Brain pericyte (primary cell): ENCODE measurements at places on chromosomes 1 and 21.

- DNase-seq, result no peak
Observed at GRCh38 chr1:184352776-184353175, 34.1 kb upstream of the C1orf21 start.

- no peak for DNase-seq
Observed at GRCh38 chr1:51276286-51276685, 40.2 kb downstream of the RNF11 start.

DNA sequence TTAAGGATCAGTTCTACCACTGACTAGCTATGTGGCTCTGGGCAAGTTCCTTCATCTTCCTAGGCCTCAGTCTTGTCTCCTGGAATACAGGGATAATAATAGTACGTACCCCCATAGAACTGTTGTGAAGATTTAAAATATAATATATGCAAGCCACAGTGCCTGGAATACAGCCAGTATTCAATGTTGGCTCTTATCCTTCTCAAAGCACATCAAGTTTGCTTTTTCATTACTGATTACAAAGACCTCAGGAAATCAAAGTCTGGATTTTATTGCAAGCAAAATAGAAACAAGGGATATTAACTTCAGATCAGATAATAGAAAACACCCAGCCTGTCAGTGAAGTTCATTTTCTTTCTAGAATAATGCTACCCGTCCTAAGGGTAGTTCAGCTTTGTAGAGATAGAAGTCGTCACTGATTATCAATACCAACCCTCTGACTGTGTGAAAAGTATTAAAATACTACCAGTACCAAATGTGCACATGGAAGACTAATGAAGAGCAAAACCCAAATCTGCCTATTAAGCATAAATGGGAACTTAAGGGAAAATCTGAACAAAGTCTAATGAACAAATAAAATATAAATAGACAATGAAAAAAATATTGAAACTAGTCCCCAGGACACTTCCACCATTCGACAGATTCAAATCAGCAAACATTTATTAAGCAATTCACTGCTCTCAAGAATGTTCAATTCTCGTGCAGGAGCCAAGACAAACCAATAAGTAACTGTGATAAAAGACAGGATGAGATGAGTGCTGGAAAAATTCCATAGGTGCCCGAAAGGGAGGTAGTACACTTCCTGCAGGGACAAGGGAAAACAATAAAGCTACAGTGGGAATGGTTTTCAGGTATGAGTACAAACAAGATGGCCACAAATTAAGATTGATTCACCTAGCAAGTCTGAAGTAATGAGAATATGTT, 206.2 kb downstream of the SMYD3 start:
- no peak for DNase-seq

- no peak for DNase-seq
Observed at GRCh38 chr1:107545056-107545577, 404.3 kb downstream of the NTNG1 start.

DNA sequence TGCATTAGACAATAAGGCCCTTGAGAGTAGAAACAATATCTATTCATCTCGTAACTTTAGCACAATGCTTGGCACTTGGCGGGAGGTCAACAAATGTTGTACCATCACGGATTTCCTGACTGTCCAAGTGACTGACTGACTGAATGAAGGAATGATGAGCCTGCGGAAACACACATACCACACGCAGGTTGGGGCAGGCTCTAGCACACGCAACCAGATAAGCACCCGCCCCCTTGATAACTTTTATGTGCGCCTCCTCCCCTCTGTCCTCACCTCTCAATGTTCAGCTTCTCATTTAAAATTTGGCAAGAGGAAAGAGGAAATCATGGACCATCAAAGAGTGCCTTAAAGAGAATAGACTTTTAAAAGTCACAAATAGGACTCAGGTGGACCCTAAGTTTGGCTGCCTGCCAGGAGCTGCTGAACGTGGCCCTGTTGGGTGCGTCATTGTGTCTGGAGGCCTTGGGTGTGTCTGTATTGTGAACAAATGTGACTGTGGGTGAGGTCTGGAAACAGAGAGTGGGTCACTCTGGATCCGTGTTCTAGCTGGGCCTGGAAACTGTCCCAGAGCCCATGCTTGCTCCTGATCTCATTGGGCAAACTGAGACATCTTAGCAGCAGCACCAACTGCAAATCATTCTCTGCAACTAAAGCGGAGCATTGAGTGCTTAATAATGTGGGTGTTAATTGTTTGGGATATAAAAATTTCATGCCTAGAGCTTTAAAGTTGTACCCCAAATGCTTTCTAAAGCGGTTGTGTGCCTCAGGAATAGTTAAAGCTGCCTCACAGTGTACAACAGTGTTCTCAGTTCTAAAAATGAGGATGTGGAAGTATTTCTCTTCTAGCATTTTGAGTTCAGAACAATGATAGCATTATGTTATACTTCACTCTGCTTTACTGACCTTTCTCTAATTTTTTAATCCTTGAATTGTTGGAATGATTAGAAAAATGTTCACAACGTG, 47.6 kb upstream of the ABCG1 start:
- DNase-seq, result no peak

DNA sequence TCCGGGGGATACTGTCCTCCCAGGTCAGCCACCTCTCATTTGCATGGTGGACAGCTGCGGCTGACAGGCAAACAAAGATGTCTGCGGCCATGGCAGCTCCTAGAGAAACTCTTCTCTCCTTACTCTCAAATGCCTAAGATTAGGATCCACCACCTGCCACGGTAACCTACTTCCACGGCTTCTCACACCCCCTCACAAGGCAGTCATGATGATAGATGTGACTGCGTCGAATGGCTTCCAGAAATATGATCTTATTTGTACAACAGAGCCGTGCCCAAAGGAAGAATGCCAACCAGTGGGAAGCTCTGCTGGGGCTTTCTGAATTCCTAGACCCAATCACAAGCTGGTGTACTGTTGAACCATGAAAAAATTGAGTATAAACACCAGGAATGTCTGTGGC, 73.4 kb downstream of the BACE2 start:
- DNase-seq, result no peak

GRCh38 chr1:222956601-222957000, 141.8 kb downstream of the DISP1 start:
- DNase-seq, result no peak

GRCh38 chr1:906600-907420, 16.9 kb upstream of the SAMD11 start:
- no peak for DNase-seq

- DNase-seq, result no peak
Observed at GRCh38 chr21:33855190-33855589, 60.4 kb downstream of the ATP5PO start.

GRCh38 chr1:7513081-7513480, 258.0 kb upstream of the VAMP3 start:
- DNase-seq, result no peak

GRCh38 chr1:111197598-111198284, 2.7 kb downstream of the DENND2D start:
- no peak for DNase-seq

GRCh38 chr1:109208394-109208793, 5.3 kb upstream of the SARS1 start:
- no peak for DNase-seq

GRCh38 chr1:168504064-168504837, 39.5 kb downstream of the XCL2 start:
- DNase-seq, result no peak

- DNase-seq, result no peak
Observed at GRCh38 chr1:40140211-40140973, 20.8 kb upstream of the RLF start.

DNA sequence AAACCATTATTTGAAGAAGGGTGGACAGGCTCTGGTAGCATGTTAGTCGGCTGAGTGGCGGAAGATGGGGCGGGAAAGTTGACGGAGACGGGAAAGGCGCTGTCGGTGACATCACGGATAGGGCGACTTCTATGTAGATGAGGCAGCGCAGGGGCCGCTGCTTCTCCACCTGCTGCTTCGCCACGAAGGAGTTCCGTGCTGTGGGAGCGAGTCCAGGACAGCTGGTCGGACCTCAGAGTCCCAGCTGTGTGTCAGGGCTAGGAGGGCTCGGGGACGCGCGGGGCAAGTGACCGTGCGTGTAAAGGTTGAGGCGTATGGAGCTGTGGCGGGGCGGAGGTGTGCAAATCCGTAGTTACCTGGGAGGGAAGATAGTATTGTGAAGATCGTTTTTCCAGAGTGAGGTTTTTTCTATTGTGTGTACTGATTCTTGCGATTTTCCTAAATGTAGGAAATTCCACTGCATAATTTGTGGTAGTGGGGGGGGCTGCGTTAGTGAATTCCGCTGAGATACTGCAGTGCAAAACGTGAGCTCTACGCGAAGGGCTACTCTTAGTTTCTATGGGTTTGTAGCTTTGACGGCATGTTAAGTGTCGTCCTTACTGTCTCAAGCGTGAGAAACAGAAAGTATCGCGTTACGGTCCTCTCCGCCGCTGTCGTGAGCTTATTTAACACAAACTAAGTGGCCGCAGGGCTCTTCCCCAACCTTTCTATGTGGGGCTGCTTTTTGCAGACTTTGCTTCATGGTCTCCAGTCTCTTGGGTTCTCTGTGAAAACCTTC, 111.2 kb upstream of the NBPF11 start:
- peak; percentile 47 for DNase-seq

DNA sequence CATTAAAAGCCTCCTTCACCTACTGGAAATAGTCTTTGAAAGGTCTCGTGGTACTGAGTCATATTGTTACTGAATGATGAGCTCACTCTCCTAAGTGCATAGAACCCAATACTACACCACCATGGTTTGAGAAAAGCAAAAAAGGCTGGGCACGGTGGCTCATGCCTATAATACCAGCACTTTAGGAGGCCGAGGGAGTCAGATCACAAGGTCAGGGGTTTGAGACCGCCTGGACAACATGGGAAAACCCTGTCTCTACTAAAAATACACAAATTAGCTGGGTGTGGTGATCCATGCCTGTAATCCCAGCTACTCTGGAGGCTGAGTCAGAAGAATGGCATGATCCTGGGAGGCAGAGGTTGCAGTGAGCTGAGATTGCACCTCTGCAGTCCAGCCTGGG, 3.3 kb upstream of the HNRNPCL1 start:
- DNase-seq, result no peak

GRCh38 chr1:179599623-179600249, 8.1 kb downstream of the TDRD5 start:
- no peak for DNase-seq

DNA sequence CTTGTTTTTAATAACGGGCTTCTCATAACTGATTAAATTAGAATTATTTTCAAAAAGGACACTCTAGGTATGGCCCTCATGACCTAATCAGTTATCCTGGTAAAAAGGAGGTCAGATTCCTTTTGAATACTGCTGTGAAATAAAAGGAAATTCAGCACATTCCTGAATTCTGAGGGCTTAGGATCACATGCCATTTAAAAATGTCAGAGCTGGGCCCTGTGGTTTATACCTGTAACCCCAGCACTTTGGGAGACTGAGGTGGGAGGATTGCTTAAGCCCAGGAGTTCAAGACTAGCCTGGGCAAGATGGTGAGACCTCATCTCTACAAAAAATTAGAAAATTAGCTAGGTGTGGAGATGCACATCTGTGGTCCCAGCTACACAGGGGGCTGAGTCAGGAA, 18.0 kb upstream of the RABGGTB start:
- DNase-seq, result no peak

GRCh38 chr1:158813164-158813563, 18.0 kb upstream of the MNDA start:
- no peak for DNase-seq

DNA sequence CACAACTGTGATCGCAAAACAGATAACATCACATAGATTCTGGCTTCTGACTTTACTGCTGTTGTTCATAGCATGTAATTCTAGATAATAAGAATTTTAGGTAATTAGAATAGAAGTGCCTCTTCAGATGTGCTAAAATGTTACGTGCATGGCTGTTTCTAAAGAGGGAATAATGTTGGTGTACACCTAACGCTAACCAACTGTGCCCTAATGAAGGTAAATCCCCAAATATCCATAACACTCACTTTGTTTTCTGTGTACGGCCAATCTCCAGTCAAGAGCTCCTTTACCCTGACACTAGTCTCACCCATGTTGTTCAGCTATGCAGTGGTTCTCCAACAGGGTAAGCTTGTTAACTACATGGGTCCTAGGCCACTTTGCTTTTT, 44.4 kb downstream of the APP start:
- DNase-seq, result no peak

GRCh38 chr1:31584869-31585735, 8.8 kb downstream of the TINAGL1 start:
- DNase-seq, result no peak

- DNase-seq, result no peak
Observed at GRCh38 chr1:16120407-16120806, 35.5 kb downstream of the EPHA2 start.

DNA sequence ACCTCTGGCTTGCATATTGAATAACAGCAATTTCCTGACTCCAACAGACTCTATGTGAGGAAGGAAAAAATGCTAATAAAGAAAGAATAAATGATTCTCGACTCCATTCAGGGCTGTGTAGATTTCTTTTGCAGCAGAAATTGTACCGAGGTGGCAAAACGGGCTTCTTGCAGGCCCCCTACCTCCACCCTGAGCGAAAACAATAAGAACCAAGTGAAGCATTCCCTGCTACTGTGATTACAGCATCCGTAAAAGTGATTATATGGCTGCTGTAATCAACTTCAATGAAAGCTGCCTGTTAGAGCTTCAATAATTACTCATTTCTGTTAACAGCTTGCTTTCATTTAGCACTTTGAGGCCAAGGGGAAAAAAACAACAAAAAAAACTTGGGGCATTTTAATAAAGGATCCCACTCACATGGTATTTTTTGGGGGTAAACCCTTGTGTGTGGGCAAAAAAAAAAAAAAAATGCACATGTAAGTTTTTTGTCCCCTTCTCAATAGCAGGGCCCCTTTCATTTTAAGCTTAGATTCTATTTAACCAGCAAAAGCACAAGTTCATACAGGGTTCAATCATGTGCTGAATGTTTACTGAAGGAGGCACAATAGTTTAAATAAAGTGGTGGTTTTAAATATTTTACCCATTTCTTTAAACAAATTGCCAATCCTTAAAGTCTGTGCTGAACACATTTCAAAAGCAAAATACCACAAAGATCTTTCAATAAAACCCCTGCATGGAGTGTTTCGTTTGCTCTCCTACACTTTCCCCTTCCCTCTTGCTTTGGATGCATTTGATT, 271.6 kb downstream of the LMO4 start:
- no peak for DNase-seq

- DNase-seq, result no peak
Observed at GRCh38 chr1:107683683-107684082, 281.3 kb downstream of the VAV3 start.

- no peak for DNase-seq
Observed at GRCh38 chr1:88088481-88088880, 595.6 kb upstream of the PKN2 start.

DNA sequence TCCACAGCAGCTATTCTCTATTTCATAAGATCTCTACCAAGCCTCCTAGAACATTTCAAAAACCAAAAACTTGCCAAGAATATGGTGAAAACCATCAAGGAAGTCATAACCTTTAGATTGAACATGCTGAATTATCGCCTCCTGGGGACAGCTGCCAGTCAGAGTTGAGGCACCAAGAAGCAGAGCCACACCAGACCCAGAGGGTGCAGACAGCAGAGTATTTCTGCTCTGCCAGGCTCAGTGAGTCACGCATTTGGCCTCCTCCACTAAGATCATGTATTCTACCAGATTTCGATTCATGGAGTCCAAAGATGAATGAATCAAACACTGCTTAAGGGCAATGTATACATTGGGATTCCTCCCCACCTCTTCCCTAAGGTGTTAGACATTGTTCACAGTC, 2.1 kb downstream of the F3 start:
- no peak for DNase-seq

- DNase-seq, result no peak
Observed at GRCh38 chr1:93668121-93668520, 13.5 kb downstream of the BCAR3 start.

GRCh38 chr1:226697151-226697928, 41.7 kb downstream of the ITPKB start:
- no peak for DNase-seq

GRCh38 chr21:19781881-19782652, 1216.1 kb upstream of the NCAM2 start:
- no peak for DNase-seq
